ENCODE measurements at places on chromosomes 1 and 21.
A peak's percentile ranks its signal among the peaks of the same experiment; 100 is the strongest.

DNA sequence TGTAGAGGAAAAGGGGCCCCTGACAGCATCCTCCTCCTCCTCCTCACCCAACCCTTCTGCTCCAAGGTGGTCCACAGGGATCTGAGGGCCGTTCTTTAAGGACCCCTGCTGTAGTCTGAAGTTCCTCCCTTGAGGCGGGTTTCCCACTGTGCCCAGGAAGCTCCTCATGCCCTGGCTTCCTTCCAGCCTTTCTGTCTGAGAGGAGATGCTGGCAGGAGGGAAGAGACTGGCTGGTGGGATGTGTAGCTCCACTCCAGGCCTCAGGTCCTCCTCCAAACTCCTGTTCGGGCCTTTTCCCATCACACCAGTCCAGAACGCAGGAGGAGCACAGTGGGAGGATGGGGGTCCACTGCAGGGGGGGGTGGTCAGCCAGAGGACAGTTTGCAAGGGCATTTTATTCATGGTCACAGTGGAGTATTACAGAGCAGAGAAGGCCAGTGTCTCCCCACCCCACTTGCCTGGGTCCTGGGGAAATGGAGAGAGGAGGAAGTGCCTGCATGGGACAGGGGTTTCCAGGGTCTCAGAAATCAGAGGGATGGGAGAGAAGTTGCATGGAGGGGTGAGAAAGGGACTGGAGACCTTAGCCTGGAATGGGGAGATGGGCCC, 7.8 kb downstream of the ETV3L start:
- DNase-seq, result no peak

DNA sequence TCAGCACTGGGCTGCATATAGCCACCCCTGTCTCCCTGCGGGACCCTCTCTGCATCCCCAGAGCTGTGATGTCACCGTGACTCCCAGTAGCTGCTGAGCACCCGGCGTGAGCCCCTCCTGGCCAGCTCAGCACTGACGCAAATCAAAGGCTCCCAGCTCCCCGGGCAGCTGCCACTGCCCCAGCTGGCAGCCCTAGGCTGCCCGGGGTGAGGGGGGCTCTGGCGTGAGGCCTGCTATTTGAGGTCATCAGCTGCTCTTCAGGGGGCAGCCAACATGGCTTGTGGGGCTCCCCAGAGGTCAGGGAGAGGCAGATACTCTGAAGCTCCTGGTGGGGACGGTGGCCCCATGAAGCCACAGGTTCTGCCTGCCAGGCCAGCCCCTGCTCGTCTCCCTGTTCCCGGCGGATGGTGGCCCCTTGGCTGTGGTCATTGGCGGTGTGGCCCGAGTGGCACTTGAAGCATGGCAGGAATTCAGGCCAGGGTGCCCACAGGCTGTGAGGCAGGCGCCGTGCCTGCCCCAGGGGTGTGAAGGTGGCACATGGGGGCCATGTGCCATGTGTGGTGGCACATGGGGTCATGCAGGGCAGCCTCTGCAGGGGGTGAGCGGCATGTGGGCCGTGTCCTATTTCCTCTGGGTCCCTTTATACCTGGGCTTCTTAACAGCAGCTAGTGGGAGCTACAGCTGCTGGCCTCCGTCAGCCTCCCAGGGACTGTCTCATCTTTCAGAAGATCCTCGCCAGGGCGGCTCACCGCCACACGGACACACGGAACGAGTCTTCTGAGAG, 85.4 kb downstream of the SIK1 start:
- no peak for DNase-seq

GRCh38 chr1:156684227-156684782, 7.1 kb upstream of the NES start:
- DNase-seq, result no peak

- DNase-seq, result no peak
Observed at GRCh38 chr1:12296016-12296415, 66.2 kb downstream of the VPS13D start.

DNA sequence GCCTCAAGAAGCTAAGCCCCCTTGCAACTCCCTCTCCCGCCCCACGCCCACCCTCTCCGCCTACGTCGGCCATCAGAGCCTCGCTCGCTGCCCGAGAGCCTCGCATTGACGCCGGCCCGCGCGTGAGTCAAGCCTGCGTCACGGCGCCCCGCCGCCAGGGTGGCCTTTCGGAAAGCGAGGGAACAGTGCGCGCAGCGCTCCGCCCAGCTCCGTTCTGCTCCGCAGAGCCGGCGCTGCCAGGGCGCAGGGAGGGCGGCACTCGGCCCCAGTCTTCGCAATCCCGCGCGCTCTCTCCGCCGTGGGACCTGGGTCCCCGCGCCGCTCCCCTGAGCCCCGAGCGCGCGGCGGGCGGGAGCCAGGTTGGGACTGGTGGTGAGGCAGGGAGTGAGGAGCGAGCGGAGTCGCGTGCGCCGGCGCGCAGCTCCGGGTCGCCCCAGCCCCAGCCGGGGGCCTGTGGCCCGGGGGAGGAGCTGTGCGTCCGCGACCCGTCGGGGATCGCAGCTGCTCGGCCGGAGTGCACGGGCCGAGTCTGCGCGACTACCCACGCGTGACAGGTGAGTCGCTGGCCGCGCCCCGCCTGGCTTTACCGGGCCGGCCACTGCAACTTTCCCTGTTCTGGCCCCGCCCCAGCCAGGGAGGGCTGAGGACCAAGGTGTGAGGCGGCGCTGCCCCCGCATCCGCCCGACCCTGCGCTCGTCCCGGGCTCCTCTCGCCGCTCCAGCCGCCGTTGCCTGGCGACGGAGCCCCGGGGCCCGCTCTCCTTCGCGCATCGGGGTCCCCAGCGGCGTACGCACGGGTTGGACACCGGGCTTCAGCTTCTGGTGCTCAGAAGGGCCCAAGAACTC, at the start of gene SLC6A17:
TSS of gene SLC6A17 (plus strand) at position 165 of the 845 bp plus-strand sequence. CDS start 16,436 bp downstream, outside the sequence.
- DNase-seq, result no peak

DNA sequence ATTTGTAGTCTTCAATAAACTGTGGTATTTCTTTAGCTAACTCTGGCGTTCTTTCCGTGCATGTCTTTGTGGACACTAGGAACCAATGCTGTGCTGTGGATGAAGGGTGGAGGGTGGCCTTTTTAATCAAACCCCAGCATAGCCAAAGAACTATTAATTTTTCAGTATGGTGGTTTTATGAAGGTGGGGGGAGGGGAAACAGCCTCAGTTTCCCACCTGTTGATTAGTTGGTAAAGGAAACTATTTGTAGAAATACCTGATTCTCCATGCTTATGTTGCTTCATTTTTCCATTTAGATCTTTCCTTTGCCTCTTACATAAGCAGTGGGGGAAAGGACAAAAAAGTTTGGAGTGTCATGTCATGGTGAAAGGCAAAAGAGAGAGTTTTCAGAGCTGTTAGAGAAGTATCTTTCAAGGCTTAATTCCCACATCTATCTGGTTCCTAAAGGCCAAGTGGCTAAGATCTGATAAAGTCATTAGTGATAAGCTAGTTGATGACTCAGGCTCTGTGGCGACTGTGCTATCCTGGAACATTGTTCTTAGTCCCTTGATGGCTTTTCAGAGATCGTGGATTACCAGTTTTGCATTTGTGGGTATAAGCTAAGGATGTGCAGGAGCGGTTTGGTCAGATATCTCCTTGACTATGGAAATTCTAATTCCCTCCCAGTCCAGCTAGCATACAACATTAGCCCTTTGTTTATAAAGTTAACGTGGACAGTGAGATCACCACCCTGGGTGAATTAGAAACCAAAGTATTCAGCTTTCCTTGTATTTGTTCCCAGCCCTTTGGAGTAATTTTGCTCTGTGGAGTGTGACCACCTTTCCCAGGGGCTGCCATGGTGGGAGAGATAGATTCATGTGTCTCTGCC, 8.7 kb upstream of the HAX1 start:
- DNase-seq, result no peak

GRCh38 chr1:221543529-221544120, 198.3 kb downstream of the DUSP10 start:
- DNase-seq, result no peak

- no peak for DNase-seq
Observed at GRCh38 chr1:201570886-201571624, 32.1 kb downstream of the NAV1 start.

DNA sequence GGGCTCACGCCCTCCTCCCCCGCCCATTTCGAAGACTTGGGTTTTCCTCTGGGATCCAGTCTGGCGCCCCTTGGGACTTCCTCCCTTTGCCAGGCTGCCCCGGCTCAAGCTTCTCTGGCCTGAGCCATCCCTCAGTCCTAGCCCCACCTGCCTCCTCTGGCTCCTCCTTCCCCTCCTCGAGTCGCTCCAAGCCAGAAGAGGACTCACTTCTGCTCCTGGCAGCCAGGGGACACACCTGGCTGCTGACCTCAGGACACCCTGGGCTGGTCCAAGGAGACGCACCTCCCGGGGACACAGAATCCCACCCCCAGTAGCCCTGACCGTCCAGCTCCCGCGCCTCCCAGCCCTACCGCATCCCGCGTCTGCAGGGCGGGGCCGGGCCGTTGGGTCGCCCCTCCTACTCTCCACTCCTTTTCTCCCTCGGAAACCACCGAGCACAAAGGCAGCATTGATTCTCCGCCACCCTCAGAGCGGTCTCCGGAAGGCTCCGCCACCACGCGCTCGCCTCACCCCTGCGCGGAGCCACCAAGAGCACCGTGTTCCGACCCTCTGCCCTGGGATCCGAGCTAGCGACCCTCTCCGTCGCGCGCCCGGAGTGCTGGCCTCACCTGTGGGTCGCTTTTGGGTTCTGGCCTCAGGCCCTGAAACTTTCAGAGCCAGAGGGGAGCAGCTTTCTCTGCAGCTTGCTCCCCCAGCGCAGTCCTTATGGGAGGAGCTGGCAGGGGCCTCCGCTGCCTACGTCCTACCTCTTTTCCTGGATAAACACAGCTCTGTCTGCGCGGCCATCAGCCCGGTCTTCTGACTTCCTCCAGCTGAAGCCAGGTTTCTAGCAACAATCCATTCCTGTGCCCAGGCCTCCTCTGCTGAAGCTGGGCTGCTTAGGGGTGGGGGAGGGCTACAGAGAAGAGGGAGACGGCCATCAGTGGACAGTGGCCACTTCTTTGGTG, at the start of gene C2CD4D:
TSS of gene C2CD4D (minus strand) at position 364 of the 947 bp plus-strand sequence. CDS start 831 bp downstream, outside the sequence.
- DNase-seq, result peak; percentile 87

DNA sequence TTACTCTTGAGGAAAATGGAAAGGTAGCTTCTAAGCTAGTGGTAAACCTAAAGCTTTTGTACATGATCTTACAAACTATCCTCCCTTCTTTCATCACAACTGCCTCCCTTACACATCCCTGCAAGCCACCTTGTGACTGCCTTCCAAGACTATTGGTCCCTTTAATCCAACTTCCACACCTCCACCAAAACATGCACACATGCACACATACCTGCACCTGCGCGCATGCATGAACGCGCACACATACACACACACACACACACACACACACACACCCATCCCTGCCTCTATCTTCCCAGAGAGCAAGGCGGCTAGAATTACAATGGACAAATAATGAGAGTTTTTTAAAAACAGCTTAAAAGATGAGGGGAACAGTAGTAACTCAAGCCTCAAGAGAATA, 58.3 kb downstream of the LUZP1 start:
- DNase-seq, result no peak

GRCh38 chr1:84386716-84387479, 11.4 kb upstream of the DNASE2B start:
- no peak for DNase-seq

GRCh38 chr1:22635436-22635835, 992 bp upstream of the C1QA start:
- DNase-seq, result no peak

DNA sequence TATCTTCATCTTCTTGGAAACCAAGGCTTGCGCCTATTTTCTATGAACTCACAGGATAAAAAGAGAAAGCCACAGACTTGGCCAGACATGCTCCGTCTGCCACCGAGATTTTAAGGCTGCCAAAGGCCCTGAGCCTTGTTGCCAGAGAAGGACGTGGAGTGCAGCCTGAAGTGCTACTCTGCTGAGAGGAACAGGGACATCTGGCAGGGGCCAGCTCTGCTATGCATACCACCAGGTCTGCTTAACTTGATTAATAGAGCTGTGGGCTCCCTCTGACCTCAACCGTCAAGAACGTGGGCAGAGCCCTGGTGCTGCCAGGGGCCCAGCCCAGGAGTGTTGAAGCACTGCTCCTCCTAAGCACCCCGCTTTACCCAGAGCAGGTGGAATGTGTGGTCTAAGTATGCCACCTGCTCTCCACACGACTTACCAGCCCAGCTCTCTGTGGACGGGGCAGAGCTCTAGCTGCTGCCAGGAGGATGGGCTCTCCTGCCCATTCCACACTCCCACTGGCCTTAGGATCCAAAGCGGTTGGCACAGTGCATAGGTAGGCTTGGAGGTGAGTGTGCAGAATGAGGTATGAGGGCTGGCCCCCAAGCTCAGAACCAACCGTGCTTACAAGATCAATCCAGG, 10.6 kb downstream of the HCRTR1 start:
- no peak for DNase-seq

DNA sequence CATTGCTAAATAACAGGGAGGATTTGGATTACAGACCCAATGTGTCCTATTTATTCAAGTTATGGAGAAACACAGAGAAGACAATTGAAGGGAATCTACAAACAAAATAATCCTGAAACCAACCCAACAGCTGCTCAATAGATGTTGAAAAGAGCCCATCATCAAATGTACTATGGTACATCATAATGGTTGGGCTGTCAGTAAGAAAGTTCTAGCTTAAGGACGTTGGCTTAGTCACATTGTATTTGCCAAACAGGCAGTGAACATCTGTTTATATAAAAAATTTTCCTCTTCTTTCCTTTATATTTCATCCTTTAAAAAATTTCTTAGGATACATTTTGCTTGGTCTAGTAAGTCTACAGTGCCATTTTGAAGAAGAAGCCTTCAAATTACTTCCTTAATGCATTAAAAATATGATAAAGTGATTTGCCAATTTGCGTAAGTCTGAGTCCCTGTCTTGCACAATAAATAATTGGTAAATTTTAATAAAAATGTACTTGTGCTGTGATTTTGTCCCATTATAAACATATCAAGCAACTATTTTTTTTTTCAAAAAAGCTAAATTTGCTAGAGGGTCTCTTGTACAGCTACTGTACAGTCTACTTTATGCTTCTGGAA, 14.4 kb downstream of the MAP3K7CL start:
- no peak for DNase-seq

- no peak for DNase-seq
Observed at GRCh38 chr1:17984583-17984982, 123.0 kb upstream of the IGSF21 start.

DNA sequence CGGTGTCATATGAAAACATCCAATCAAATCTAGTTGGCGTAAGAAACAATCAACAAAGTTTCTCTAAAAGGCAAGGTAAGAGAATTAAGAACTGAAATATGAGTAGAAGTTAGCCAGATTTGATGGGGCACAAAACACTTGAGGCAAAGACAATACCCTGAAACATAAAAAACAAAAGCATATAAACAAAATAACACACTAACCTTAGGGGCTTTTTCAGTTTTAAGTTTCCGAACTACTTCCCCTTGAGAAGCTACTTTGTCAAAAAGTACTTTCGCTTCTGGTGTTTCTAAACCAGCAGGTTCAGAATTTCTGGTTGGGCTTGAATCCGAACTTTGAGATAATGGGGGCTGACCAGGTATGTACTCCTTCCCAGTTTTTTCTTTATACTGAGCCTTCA, 57.9 kb downstream of the EPRS1 start:
- no peak for DNase-seq

GRCh38 chr1:182249201-182249676, 142.4 kb downstream of the GLUL start:
- no peak for DNase-seq

- no peak for DNase-seq
Observed at GRCh38 chr1:206679738-206680211, 4.9 kb upstream of the MAPKAPK2 start.

GRCh38 chr1:151372058-151372934, at the start of gene SELENBP1:
Gene SELENBP1 (minus strand): TSS chr1:151372705. CDS start chr1:151372641, 64 bp downstream.
- DNase-seq, result peak; percentile 44

Data from LoVo (cell line).